Eye (tissue), 1 donor: ENCODE measurements at places on chromosomes 16 and 17.

DNA sequence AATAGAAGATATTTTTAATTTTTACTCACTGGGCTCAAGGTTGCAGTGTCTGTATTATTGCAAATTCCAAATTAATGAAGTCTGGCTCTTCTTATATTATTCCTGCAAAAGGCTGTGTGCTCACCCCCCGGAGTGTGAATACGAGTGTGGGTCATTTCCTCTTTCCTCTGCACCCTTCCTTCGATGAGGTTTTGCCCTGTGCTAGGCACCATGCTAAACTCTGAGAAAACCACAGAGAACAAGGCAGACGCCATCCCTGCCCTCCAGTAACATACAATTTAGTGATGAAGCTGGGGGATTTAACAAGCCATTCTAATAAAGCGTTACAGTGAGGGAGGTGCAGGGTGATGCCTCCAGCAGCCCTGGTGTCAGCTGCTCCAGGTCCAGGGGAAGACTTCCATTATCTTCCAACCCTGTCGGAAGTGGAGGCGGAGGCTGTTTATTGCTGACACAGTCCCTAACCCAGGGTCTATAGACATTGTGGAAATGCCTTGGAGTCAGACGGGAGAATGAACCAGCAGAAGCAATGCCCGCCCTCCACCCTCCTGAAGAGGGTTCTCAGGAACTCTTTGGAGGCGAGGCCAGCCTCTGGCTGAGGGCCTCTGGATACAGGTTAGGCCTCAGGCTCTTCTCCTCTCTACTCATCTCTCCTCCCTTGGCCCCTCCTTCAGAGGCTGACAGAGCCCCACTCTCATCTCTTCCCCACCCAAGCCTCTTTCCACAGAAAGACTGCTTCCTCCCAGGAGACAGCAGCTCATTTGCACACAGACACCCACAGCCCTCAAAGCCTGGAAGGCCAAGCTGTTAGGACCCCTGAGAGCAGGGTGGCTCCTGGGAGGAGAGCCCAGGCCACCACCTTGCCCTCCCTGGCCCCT is 2.0 kb upstream of the ACE start:
- no peak for DNase-seq

- no peak for DNase-seq
Observed at GRCh38 chr17:75530837-75531720, 5.6 kb downstream of the LLGL2 start.

DNA sequence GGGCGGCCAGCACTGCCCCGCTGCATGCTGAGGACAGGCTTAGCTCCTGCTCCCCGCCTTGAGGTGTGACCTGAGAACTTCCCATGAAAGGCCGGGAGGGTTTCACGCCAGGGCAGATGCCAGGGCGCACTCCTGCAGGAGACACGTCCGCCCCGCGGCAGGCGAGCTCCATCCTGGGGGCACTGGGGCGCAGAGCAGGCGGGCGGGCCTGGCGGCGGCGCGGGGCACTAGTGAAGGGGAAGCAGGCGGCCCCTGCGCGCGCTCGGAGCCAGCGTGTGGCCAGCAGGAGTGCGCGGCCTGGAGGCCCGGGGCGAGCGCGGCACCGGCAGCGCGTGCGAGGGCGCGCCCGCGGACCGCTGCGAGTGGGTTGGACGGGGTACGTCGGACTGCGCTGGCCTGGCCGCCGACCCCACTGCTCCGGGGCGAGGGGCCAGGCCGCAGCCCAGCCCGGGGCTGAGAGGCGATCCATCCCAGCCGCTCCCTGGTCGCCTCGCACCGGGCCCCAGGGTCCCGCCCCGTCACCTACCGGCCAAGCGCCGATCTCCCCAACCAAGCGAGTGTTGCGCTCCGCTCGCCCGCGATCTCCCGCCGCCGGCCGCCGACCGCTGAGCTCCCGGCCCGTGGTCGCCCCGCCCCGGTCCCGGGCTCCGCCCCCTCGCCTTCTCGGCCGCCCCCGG is at the start of gene MAP3K14:
Gene MAP3K14, minus strand, starts transcription at position 587 of the 677 bp plus-strand sequence. CDS start 26,275 bp downstream, outside the sequence.
- peak; percentile 92 for DNase-seq

DNA sequence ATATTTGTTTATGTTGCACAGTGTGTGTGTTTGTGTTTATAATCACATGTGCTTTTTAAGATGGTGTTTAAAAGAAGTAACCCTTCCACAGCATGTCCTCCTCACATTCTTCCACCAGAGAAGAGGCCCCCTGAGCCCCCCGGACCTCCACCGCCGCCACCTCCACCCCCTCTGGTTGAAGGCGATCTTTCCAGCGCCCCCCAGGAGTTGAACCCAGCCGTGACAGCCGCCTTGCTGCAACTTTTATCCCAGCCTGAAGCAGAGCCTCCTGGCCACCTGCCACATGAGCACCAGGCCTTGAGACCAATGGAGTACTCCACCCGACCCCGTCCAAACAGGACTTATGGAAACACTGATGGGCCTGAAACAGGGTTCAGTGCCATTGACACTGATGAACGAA is 69.2 kb downstream of the CDK12 start:
- no peak for DNase-seq

DNA sequence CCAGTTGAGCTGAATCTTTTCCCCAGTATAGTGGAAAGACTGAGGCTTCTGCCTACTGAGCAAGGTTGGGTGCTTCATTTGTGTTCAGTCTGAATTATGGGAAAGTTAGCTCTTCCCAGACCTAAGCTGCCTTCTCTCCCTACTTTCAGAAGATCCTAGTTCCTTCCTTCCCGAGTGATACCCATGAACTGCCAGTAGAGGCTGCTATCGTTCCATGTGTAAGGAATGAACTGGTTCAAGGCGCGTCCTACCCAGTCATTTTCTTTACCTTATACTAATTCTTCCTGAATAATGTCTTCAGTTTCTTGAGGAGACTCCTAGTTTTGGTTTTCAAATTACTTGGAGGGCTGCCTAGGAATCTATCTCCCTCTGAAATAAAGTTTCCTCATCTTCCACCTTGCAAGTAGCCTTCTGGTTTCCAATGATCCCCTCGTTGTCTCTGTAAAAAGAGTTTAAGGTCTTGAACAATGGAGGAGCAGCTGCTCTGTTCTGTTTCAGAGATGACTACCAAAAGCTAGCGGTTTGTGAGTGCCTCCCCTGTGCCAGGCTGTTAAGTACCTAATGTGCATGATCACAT is 934 bp upstream of the AOC2 start:
- peak; percentile 88 for DNase-seq

DNA sequence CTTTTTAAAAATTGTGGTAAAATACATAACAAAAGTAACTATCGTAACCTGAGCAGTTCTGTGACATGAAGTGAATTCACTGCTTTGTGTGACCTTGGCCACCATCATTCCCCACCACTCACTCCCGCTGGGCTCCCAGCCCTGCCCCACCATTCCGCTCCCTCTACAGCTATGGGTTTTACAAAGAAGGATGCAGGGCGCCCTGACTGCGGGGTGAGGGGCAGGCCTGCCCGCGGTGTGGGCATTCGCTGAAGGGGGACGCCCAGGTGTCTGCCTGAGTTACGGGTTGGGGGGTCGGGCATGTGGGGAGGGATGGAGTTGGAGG is at the start of gene CEMP1:
Gene CEMP1, minus strand, starts transcription at position 38 of the 325 bp plus-strand sequence. CDS start 335 bp downstream, outside the sequence.
- no peak for DNase-seq

DNA sequence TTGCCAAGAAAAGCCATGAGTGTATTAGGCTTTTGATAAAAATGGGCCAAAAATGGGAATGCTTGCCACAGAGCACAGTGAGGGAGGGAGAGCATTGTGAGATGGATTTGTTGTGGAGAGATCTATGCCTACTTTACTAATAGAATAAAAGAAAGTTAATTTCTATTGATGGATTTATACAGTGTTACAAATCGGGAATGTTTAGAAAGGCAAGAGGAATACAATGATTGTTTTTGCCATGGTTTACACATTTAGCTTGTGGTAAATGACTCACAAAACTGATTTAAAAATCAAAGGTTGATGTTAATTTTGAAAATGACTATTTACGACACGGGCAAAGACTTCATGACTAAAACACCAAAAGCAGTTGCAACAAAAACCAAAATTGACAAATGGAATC is 16.6 kb downstream of the CCL4 start:
- no peak for DNase-seq

GRCh38 chr16:20411055-20411454 is 1.7 kb downstream of the ACSM5 start:
- no peak for DNase-seq

DNA sequence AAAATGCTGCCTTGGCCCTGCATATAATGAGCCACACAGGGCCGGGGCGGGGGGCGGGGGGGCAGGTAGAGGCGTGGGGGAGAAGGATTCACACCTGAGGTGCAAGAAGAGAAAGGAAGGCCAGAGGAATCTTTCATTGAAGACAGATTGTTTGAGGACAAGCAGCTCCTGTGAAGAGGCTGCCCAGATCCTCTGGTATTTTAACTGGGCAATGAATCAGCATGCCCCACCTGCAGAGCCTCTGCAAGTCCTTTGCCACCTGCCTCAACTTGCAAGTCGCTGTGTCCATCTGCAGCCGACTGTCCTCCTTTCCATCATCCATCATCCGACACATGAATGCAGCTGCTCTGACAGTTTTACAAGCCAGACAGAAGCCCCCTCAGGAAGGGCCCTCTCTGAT is 1.2 kb upstream of the SOST start:
- DNase-seq: no peak

- no peak for DNase-seq
Observed at GRCh38 chr16:9772526-9773225, 409.6 kb downstream of the GRIN2A start.

DNA sequence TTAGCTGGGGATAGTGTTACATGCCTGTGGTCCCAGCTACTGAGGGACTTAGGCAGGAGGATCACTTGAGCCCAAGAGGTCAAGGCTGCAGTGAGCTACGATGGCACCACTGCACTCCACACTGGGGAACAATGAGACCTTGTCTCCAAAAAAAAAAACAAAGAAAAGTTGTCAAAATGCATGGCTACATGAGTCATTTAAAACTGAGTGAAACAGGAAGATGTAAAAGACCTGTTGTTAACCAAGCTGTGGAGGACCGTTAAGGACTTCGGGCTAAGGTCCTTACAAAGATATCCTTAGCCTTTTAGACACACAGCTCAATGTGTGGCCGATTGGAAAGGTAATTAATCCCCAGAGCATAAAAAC is 25.1 kb downstream of the ZP2 start:
- no peak for DNase-seq

DNA sequence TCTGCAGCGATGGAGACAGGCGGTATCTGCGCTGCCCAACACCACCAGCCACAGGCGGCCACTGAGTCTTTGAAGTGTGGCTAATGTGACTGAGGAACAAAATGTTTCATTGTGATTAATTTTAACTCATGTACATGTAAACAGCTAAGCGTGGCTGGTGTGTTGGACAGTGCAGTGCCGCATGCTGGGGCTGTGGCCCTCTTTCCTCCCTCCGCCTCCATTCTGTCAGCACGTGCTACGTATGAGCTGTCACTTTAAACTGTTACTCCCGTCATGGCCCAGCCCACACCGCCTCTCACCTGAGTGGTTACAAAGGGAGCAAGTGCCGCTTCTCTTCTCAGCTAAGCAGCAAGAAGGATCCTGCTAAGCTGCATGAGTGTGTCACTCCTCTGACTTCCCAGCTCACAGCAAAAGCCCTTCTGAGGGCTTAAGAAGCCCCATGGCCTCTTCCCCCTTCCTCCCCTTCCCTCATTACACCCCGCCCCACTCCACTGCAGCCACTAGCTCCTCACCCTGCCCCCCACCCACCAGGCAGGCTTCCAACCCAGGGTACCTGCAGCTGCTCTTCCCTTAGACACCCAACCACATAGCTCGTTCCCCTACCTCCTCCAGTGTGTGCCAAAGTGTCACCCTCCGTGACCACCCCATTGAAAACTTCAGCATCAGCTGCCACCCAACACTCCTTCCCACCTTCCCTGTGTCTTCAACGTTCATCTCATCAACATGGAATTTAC is 15.0 kb downstream of the HASPIN start:
- DNase-seq: peak; percentile 47

DNA sequence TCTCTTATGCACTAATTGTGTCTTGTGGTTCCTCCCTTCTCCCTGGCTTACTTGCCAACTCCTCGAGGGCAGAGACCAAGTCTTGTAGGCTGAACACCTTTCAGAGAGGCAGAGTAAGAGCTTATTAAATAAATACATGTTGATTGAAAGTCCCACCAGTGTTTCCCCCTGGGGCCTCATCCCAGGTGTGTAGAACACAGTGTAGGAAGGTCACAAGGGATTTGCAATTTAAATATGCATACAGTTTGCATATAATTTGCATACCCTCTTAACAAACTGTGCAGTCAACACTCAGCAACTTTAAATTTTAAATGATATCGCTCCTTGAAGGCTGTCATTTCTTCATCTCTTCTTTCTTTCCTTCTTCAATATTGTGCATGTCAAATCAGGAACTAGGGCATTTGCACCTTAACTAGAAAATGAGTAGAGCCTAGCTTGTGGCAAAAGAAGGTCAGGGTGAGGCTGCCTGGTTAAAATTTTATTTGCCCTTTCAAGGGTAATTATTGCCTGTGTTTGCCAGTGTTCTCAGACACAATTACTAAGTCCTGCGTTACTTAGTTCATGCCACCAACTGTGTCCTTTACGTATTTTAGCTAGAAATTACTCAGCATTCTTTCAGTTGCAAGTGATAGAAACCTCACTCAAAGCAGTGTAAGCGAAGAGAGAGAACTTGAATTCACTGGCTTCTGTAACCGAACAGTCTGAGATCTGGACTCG is 465.7 kb downstream of the HAPSTR1 start:
- DNase-seq: no peak

GRCh38 chr16:12214509-12214908 is 238.0 kb downstream of the SNX29 start:
- DNase-seq: no peak

GRCh38 chr17:63528183-63528582 is 5.0 kb downstream of the KCNH6 start:
- DNase-seq: no peak
